ENCODE measurements at places on chromosomes 3 and 15.

- DNase-seq: no peak
Measured at GRCh38 chr3:179450901-179451264, 387 bp downstream of the GNB4 start.

GRCh38 chr15:90774731-90775514, 57.8 kb downstream of the BLM start:
- DNase-seq: no peak

DNA sequence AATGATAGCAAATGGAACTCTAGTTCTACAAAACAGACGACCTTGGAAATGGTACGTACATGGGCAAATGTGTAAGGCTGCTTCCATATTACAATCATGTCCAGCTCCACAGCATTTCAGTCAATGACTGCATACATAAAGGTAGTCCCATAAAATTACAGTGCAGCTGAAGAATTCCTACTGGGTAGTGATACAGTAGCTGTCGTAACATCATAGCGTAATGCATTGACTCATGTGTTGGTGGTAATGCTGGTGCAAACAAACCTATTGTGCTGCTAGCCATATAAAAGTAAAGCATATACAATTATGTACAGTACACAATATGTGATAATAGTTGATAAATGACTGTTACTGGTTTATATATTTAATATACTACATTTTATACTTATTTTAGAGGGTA, 18.5 kb downstream of the TTC23 start:
- DNase-seq: no peak

GRCh38 chr3:135487261-135487660, 478.3 kb upstream of the PPP2R3A start:
- no peak for DNase-seq

GRCh38 chr15:90597577-90597976, 67.9 kb downstream of the CRTC3 start:
- no peak for DNase-seq

All from NK-92 treated with Interleukin-12 subunit alpha and Interleukin-12 subunit beta, amount 100 ng/mL, for 24 hours (cell line).